ENCODE measurements at places on chromosomes 3 and 15. TPM values are rescaled to one million over a fixed set of nuclear protein-coding genes. Genes with fewer than 3 reads are reported as not detected.
A peak's percentile ranks its signal among the peaks of the same experiment; 100 is the strongest.

- no peak for DNase-seq
Observed at GRCh38 chr15:101153801-101154656, 97.8 kb downstream of the CHSY1 start.

DNA sequence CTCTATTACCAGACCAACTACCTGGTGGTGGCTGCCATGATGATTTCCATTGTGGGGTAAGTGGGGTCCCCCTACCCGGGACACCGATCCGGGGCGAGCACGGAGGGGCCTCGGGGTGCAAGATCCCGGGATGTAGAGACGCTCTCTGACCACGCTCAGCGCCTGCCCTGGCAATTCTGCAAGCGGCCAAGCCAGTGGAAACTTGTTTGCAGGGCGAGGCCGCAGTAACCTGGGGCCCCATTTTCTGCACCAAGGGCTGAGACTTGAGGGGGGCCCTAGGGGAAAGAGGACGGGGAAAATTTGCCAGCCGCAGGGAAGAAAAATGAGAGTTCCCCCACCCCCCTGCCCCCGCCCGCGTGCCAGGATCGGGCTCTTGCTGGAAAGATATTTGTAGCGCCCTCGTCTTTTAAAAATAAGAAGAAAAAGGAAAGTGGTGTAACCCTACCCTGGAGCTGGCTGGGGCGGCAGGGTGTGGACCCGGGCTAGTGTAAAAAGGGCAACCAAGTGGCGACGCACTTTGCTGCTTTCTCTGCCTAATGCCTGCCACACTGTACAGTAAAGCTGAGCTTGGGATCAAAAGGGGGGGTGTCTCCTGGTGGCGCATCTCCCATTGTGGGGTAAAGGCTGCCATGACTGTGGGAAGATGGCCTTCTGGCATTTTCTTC, 563 bp downstream of the ARL6IP5 start:
- no peak for DNase-seq

CCR4 gene
- 0.16 TPM for polyA plus RNA-seq

DNA sequence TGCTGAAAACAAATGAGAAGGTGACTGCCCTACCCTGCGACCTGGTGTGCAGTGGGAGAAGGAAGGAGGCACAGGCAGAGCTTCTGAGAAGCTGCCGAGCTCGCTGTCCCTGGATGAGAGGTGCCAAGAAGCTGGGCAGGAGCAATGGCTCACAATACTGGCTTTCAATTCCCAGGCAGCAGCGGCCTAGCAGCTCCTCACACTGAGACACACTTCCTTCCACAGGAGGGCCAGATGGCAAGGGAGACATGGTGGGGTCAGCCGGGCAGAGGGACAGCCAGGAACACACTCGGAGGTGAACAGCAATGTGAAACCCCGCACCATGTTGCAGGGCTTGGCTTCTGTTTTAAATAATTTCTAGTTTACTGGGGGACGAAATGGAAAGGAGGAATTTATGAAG, 314.6 kb downstream of the EPHB1 start:
- no peak for DNase-seq

DNA sequence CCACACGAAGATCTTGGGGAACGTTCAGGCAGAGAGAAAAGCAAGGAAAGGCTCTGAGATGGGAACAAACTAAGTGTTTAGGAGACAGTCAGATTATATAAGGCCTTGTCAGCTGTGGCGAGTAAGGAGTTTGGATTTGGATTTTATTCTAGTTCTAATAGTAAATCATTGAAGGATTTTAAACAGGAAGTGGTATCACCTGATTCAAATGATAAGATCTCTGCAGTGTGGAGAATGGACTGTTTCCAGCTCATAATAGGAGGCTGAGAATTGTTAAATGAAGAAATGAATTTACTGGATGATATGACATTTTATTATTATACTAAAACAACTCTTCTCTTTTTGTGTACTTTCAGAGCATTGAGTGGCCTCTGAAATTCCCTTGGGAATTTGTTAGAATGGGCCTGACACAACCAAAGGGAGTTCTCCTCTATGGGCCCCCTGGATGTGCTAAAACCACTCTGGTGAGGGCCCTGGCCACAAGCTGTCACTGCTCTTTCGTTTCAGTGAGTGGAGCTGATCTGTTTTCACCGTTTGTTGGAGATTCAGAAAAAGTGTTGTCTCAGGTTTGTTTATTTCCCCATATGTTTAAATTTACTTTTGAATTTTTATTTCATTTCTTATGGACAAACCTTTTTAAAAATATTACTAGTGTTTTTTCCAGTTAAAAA, 36.0 kb upstream of the GATM start:
- no peak for DNase-seq

DNA sequence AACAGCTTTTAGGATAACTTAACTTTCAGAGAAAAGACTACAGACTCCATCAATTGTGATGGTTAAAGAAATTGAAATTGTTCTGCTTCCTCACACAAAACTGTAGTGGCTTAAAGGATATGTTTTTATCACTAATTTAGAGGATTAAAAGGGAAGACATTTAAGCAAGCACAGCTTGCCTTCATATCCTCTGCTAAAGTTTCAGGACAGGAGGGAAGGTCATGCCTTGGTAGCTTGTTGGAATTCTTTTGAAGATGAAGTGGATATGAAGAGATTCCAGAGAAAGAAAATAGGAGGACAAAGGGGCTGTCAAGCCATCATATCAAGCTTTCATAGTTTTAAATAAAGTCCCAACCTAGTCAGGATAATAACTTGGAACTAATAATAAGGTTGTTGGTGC, 33.1 kb downstream of the CCDC80 start:
- DNase-seq = peak; percentile 52

DNA sequence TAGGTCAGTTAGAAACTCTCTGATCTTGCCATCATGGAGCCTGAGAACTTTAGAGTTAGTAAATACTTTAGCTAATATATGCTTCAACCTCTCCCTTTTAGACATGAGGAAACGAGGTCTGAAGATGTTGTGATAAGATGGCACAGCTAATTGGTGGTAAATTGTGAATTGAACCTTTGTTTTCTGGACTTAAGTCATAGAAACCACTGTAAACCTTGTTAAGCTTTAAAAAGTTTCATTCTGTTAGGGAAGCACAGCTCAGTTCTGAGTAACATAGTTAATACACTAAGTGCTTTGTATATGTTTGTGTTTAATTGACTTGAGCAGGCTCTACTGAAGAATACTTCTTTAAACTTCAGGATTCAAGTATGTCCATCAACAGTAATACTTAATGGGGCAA, 108.6 kb downstream of the AKAP13 start:
- no peak for DNase-seq

GRCh38 chr3:72154391-72155335, 369.7 kb upstream of the PROK2 start:
- DNase-seq = no peak

PIGBOS1 gene
- 14.4 TPM for polyA plus RNA-seq

DNA sequence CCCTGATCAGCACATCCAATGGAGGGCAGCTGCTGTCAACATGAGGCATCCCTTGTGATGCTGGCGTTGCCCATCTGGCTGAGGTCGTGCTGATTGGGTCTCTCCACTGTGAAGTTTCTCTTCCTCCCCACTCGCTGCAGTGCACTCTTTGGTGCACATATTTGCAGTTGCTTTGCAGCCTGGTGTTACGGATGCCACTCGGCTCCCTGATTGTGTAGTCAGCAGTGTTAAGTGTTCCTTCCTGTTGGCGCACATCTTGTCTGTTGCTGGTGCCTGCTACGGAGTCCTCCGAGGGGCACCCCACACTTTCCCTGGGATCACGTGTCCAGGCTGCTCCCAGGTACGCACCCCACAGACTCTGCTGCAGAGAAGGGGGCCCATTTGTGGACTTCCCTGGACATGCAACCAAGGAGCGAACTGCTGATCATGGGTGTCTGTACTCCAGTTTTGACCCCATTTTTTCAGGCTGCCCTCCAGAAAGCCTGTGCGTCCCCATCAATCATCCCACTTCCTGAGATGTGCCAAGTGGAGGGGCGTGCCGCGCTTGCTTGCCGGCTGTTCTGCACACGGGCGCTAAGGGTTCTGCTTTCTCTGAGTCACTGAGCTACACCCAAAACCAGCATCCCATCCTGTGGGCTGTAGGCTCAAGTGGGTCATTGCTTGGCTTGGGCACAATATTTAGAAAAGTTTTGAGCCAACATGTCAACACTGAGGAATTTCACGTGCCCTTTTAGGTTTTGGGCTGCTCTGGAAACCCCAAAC, 98.6 kb downstream of the FBLN2 start:
- DNase-seq = no peak

DNA sequence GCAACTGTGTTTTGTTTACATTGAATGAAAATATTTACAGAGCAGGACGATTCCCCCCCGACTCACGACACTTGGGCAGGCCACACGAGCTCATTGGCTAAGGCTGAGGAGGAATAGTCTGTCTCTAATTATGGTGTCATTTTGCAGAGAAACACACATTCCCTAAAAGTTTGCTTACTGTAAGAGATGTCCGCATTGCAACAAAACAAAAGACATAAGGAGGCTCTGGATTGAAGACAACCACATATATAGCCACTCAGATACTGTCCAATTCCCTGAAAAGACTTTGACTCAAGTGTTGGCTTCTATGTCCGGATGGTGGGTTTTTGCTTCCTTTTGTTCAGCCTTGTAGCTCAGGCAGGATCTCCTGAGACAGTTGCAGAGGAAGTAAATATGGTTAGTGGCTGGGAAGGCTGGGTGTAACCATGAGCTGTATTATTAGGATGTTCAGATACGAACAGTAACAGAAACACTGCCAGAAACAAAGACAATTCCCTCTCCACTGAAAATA, 170.4 kb downstream of the KLHL25 start:
- DNase-seq = no peak

UPK1B gene
- polyA plus RNA-seq = 9.1 TPM

TMEM115 gene
- polyA plus RNA-seq = 45.9 TPM

DNA sequence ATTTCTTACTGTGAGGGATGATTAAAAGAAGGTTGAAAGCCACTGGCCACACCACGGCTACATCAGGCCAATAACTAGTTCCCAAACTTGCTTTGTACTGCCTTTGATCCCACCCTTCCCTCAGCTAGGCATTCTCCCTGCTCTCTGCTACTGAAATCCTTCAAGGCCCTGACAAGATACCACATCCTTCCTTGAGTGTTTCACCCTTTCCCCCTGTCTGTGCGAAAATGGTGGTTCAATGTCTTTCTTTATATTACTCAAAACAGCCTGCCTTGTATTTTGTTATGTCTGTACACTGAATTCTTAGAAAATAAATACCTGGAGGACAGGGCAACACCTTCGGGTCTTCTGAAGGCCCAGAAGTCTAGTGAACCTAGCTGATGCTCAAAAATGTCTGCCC, 932 bp upstream of the VPS8 start:
- DNase-seq = no peak

DOCK3 gene
- polyA plus RNA-seq = 2.1 TPM

GRCh38 chr3:128210711-128211110, 57.4 kb downstream of the EEFSEC start:
- no peak for DNase-seq

- no peak for DNase-seq
Observed at GRCh38 chr3:31562525-31562924, 29.8 kb downstream of the STT3B start.

TRIM71 gene
- polyA plus RNA-seq = 6.6 TPM

SPSB4 gene
- 21.0 TPM for polyA plus RNA-seq

DNA sequence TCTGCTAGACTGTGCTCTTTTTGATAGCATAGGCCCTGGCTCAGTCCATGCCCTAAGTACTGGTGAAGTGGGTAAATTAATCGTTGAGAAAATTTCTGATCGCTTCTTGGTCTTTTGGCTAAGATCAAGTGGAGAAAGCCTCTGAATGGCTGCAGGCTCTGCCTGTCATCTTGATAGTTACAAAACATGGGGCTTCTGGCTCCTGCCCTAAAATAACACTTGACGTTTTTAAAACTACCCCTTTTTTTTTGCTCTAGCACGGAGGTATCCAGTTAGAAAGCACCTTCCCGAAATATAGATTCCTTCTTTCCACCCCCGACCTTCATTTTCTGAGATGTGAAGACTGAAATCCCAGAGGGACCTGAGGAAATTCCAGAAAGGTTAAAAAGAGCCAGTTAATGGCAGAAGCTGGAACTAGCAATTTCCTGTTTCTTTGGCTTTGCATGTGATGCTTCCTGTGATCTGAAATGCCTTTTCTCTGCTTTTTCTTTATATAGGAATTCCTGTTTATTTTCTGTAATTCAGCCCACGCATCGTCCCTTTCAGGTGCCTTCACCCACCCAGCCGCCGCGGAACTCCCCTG, 799 bp upstream of the C2CD4B start:
- no peak for DNase-seq

SPRED1 gene
- polyA plus RNA-seq = 29.5 TPM

DNA sequence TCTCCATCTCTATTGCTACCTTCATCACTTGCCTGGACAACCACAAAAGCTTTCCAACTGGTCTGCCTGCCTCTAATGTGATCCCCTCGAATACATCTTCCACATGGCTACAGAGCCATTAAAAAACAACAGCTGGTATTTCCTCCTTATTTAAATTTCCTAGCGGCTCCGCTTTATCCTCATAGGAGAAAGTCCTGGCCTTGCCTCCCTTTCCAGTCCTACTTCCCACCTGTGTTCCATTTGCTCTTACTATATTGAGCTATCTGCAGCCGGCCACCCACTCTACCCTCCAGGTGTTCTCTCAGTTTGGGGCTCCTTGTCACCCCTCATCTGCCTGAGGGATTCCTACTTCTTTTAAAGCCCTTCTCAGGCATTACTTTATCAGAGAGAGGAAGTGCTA, 49.7 kb upstream of the TSPAN3 start:
- DNase-seq = no peak

- DNase-seq = no peak
Observed at GRCh38 chr3:45803252-45803935, 7.1 kb upstream of the SLC6A20 start.

RFC4 gene
- polyA plus RNA-seq = 47.1 TPM

TIGIT gene
- polyA plus RNA-seq = 0.06 TPM

DNA sequence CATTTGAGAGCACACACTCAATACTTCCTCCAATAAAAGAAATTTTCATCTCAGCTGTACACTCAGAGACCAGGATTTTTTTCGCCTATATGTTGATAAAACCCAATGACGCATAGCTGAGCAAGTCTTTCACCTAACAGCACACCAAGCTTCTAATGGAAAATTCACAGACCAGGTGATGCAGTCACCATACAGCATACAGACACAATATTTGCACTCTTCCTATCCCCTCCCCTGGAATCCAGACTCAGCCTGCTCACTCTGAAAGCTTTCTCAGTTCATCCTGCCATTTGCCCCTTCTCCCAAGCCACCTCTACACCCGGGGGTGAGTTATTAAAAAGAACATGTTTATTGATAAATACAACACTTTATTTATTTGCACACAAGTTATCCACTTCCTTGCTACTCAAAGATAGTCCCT, 1.7 kb downstream of the TBC1D5 start:
- DNase-seq = peak; percentile 8

- no peak for DNase-seq
Observed at GRCh38 chr15:69311319-69311721, 12.6 kb downstream of the PAQR5 start.

GRCh38 chr15:80026754-80027153, 32.7 kb upstream of the ZFAND6 start:
- DNase-seq = no peak

DNA sequence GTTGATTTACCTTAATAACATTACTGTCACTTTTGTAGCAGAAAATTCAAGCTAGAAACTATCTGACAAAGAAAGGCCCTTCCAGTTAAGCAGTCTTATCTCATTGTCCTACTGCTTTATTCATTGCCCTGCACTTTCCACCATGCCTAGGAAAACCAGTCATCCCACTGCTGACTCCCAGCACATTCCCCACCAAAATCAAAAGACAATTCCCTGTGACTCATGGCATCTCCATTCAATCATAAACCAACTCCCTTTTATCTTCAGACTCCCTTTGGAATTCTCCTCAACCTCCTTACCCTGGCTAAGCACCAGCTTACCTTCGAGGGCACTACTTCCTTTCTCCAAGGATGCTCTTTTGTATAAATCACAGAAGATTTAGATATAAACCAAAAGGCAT, 184.3 kb downstream of the PLCH1 start:
- no peak for DNase-seq

SUCNR1 gene
- polyA plus RNA-seq = 6.6 TPM

GRCh38 chr3:157175691-157176507, 16.0 kb upstream of the CCNL1 start:
- peak; percentile 44 for DNase-seq

CLEC3B gene
- polyA plus RNA-seq = 26.5 TPM

Data from renal pelvis (tissue), 12 donors.